Activated CD4-positive, alpha-beta T cell treated with anti-CD3 and anti-CD28 coated beads, Interleukin-2, amount 10 ng/mL, durations not matched to agents 7 days and 5 days (primary cell): ENCODE measurements at places on chromosomes 11 and 22.
A peak's percentile ranks its signal among the peaks of the same experiment; 100 is the strongest.

DNA sequence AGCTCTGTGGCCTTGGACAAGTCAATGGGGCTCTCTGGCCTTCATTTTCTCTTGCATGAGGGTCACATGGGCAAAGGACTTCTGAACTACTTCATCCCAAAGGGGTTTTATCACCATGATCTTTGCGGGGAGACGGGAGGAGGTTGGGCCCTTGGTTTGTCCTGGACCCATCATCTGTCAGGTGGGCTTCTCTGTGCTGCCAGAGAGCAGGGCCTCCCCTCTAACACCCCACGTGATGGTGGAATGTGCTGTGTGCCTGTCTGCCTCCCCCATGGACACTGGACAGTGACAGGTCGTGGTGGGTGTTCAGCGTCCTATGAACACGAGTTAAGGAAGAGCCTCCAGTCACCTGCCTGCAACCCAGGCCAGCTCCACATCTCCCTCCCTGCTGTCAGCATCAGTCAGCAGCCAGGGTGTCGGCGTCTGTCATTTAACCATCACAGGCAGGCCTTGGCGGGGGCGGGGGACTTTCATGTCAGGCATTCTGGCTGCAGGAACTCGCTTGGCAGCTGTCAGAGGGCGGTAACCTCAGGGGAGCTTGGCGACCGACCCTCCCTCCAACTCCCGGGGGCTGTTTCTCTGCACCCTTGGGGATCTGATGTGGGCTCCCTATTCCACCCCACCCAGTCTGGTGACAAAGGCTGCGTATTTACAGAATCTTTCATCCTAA, 2.6 kb upstream of the SUN2 start:
- peaks cover 26% of the 10 kb centered on the region for H3K4me1 ChIP-seq
- peak overlapping the region; percentile 94 for H3K27ac ChIP-seq
- peak; percentile 71 for DNase-seq
- no peaks in the 10 kb centered on the region for H3K27me3 ChIP-seq
- peaks cover 32% of the 10 kb centered on the region for H3K36me3 ChIP-seq

- no peaks in the 10 kb centered on the region for H3K36me3 ChIP-seq
- no peak overlapping the region for H3K27ac ChIP-seq
- no peak for DNase-seq
- no peaks in the 10 kb centered on the region for H3K4me1 ChIP-seq
- peaks cover 2% of the 10 kb centered on the region for H3K27me3 ChIP-seq
Measured at GRCh38 chr11:16690086-16690485, 48.4 kb upstream of the C11orf58 start.

DNA sequence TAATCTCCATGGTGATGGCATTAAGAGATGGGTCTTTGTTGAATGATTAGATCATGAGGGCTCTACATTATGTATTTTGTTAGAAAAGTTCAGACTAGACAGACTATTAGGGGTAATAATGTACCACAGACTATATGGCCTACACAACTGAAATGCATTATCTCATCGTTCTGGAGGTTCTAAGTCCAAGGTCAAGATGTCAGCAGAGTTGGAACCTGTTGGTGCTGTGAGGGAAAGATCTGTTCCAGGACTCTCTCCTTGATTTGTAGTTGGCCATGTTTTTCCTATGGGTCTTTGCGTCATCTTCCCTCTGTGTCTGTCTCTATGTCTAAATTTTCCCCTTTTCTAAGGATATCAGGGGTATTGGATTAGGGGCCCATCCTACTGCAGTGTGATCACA, 8.4 kb upstream of the GLYATL1 start:
- peaks cover 5% of the 10 kb centered on the region for H3K27me3 ChIP-seq
- H3K27ac ChIP-seq: no peak overlapping the region
- H3K4me1 ChIP-seq: peaks cover 6% of the 10 kb centered on the region

- no peak overlapping the region for H3K4me3 ChIP-seq
- no peaks in the 10 kb centered on the region for H3K27me3 ChIP-seq
- no peak for DNase-seq
- H3K27ac ChIP-seq: no peak overlapping the region
- peaks cover 13% of the 10 kb centered on the region for H3K36me3 ChIP-seq
- no peaks in the 10 kb centered on the region for H3K4me1 ChIP-seq
Measured at GRCh38 chr11:77968337-77968736, 26.1 kb downstream of the INTS4 start.

DNA sequence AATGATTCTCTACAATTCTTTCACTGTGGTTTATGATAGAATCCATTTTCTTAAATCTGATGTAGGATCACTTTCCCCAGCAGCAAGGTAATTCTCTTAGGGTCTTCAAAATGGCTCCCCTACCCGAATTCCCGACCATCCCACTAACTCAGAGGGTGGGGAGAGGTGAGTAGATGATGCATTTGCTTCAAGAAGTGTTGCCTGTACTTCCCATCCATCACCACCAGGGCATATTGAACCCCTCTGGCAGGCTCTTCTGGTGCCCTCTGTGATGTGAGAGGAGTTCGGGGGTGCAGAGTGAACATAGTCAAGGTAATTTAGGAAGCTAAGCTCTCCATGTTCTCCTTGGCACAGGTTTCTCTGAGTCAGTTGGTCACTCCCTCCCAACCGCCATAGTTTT, 52.3 kb downstream of the ZNRF3 start:
- no peak overlapping the region for H3K4me3 ChIP-seq
- no peak overlapping the region for H3K27ac ChIP-seq
- peaks cover 79% of the 10 kb centered on the region for H3K27me3 ChIP-seq
- no peaks in the 10 kb centered on the region for H3K4me1 ChIP-seq
- H3K36me3 ChIP-seq: no peaks in the 10 kb centered on the region
- no peak for DNase-seq

DNA sequence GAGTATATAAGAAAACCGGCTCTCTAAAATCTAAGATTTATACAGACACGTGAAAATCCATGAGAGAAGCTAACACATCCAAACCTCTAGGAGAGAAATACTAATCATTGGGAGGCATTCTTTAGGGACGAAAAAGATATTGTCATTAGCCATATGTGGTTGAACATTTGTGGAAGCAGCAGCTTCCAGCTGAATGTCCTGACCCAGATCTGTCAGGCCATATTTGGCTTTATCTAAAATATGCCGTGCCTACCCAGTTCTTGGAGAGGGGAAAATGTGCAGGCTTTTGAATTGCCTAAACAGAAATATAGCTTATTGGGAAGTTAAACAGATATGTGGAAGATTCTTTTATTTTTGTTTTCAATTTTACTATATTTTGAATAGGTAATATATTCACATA, 6.4 kb downstream of the CCDC89 start:
- H3K4me1 ChIP-seq: peaks cover 16% of the 10 kb centered on the region
- no peak overlapping the region for H3K4me3 ChIP-seq
- peaks cover 22% of the 10 kb centered on the region for H3K27me3 ChIP-seq

GRCh38 chr22:47213571-47214230, 451.3 kb downstream of the TBC1D22A start:
- DNase-seq: peak; percentile 56
- no peaks in the 10 kb centered on the region for H3K27me3 ChIP-seq
- no peak overlapping the region for H3K4me3 ChIP-seq
- no peak overlapping the region for H3K27ac ChIP-seq
- no peaks in the 10 kb centered on the region for H3K4me1 ChIP-seq

DNA sequence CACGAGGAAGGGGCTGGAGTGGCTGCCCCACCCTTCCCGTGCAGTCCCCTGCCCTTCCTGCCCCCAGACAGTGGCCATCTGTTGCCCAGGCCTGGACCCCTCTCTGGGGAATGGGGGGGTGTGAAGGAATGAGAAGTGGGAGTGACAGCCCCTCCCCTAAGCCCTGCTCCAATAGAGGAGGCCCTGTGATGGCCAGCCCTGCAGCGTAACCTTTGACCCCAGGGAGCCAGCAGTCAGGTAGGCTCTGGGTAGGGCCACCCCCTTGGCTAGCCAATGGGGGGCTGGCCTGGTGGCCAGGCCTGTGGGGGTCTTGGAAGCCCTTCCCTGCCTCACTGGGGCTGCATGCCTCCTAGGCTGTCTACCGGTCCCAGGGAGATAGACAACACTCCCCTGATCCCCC, 6.6 kb downstream of the FLRT1 start:
- no peak overlapping the region for H3K4me3 ChIP-seq
- H3K27me3 ChIP-seq: peaks cover 10% of the 10 kb centered on the region
- no peak for DNase-seq

GRCh38 chr11:73317803-73318202, 9.7 kb downstream of the ARHGEF17 start:
- no peak overlapping the region for H3K27ac ChIP-seq
- H3K4me3 ChIP-seq: no peak overlapping the region
- no peaks in the 10 kb centered on the region for H3K36me3 ChIP-seq

GRCh38 chr22:19396934-19397733, 34.4 kb downstream of the HIRA start:
- H3K4me3 ChIP-seq: no peak overlapping the region
- H3K4me1 ChIP-seq: peaks cover 6% of the 10 kb centered on the region
- H3K27ac ChIP-seq: no peak overlapping the region
- H3K36me3 ChIP-seq: peaks cover 46% of the 10 kb centered on the region
- H3K27me3 ChIP-seq: no peaks in the 10 kb centered on the region

GRCh38 chr11:65437436-65438227, 15.0 kb downstream of the NEAT1 start:
- no peaks in the 10 kb centered on the region for H3K27me3 ChIP-seq
- no peak overlapping the region for H3K4me3 ChIP-seq
